ENCODE measurements at places on chromosomes 4 and X.

DNA sequence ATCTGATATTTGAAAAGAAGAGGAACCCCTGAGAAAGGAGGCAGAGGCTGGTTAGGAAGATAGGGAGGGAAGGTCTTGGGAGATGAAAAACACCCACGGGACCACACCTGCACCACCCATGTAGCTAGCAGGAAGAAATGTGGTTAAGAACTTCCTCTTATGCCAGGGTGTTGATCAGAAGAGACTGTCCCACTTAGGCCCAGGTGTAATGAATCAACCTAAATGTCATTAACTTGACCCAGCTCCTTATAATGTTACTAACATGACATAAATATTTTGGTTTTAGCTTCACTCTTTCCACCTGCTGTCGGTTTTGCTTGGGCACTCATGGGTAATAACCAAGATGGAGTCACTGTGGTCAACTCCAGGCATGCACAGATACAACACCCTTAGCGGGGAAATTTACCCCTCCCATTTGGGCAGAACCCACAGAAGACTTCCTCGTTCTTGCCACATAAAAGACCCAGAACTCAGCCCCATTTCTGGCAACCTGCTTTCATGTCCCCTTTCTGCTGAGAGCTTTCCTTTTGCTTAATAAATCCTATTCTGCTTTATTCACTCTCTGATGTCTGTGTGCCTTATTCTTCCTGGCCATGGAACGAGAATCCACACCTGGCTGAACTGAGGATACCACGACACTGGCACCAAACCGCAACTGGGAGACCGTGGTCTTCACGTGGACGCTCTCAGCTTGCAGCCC is 46.8 kb downstream of the ZNF141 start:
- no peak for DNase-seq

DNA sequence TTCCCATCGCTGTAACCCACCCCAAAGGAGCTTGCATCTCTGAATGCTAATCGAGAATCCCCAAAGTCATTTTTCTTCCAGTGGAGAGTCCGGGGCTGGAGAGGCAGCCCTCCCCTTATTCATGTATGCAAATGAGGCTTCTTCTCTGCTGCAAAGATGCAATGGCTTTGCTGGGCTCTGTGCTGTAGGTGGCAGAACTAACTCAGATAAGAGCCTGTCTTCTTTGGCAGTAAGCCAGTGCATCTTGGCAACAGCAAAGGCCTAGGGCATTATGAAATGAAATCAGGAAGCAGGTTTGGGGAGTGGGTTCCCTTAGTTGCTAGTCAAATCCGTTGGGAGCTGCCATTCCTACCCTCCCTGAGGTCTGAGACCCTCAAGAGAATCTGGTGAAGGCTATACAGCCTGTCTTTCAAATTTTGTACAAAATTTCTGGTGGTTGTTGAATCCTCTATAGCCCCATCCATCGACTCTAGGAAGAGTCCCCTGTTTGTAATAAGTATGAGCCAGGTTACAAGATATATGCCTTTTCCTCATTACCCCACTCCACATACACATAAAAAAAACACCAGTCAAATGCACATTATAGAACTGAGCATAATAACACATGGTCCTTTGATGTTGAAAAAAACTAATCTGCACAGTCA is 290.6 kb upstream of the TAPT1 start:
- DNase-seq, result peak; percentile 45

GRCh38 chrX:154074199-154074598 is 23.3 kb downstream of the MECP2 start:
- no peak for DNase-seq

DNA sequence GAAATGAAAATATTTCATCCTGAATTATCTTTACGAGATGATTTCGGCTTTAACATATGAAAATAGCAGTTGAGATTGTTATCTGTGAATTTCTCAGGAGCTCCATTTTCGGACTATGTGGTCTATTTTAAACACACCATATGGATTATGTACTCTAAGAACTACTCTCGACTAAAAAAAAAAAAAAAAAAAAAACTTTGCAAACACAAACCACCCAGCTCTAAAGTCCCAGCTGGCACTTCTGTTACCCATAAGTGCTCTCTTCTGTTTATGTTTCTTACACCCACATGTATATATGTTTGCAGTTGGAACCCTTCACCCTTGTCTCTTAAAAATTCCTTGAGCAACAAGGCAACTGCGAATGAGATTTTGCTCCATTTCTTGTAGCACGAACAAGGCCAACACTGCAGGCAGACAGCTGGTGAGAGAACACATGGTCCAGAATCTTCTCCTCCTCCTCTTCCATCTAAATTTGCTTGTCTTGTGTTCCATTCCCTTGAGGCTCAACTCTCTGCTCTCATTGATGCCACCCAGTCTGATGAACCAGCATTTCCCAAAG is 172.7 kb upstream of the HCCS start:
- DNase-seq, result no peak

DNA sequence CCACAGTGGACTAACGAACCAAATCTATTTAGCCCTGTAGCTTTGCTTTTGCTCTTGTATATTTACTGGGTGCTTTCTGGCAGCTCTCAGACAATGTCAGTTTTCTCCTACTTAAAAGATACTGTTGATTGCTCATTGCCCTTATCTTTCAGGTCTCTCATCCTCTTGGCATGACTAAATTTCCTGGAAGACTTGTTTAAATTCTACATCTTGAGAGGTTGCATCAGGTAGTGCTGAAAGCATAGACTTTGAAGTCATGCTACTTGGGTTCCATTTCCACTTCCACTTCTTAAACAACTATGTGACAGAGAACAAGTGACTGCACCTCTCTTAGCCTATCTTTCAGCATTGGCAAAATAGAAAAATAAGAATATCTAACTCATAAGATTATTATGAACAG is 8.4 kb downstream of the TDO2 start:
- DNase-seq, result no peak

DNA sequence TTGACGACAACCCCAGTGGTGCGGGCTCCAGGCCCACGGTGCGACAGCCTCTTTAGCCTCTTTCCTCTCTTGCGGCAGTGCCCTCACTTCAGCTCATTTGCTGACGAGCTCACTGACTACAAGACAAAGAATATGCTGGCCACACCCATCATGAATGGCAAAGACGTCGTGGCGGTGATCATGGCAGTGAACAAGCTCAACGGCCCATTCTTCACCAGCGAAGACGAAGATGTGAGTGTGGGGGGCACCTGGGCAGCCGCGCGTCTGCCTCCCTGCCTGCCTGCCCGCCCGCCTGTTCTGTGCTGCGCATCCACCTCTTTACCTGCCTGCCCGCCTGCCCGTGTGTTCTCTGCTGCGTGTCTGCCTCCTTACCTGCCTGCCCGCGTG is 9.2 kb downstream of the PDE6B start:
- no peak for DNase-seq

DNA sequence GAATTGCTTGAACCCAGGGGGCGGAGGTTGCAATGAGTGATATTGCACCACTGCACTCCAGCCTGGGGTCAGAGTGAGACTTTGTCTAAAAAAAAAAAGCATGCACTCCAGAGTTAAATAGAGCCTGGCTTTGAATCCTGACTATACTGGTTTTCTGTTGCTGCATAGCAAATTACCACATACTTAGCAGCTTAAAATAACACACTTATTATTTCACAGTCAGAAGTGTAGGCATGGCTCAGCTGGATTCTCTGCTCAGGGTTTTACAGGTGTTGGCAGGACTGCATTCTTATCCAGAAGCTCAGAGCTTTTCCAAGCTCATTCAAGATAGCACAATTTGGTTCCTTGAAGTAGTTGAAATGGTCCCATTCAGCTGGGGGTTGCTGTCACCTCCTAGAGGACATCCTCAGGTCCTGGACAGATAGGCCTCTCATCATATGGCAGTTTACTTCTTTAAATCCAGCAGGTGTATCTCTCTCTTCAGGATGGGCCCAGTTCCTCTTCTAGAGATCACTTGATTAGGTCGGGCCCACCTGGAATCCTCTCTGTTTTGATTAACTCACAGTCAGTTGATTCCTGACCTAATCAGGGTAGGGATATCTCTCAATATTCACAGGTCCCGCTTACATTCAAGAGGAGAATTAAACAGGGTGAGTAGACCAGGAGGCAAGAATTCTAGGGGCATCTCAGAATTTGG is 26.8 kb downstream of the DOCK11 start:
- DNase-seq, result no peak

DNA sequence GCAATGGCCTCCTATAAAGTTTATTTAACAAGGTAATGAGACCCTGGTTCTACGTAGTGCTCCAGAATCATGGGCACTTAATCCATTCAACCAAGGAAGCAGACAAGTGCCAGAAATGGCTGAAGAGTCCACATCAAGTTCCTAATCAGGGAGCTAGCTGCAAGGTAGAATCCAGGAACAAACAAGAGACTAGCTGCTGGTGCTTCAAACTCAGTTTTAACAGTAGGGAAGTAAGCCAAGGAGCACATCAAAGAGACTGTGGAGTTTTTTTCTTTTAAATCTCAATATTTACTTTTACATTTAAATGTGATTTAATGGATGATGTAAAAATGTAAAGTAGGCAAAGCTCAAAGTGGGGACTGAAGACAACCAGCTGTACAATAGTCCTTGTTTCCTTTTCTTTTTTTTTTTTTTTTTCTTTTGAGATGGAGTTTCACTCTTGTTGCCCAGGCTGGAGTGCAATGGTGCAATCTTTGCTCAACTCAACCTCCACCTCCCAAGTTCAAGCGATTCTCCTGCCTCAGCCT is 630.4 kb downstream of the CCSER1 start:
- no peak for DNase-seq

GRCh38 chrX:14028473-14028872 is 1.2 kb downstream of the GEMIN8 start:
- DNase-seq, result no peak

GRCh38 chr4:55358668-55359067 is 12.6 kb downstream of the SRD5A3 start:
- peak; percentile 60 for DNase-seq

- DNase-seq, result no peak
Measured at GRCh38 chrX:153537526-153538295, 20.3 kb downstream of the ATP2B3 start.

DNA sequence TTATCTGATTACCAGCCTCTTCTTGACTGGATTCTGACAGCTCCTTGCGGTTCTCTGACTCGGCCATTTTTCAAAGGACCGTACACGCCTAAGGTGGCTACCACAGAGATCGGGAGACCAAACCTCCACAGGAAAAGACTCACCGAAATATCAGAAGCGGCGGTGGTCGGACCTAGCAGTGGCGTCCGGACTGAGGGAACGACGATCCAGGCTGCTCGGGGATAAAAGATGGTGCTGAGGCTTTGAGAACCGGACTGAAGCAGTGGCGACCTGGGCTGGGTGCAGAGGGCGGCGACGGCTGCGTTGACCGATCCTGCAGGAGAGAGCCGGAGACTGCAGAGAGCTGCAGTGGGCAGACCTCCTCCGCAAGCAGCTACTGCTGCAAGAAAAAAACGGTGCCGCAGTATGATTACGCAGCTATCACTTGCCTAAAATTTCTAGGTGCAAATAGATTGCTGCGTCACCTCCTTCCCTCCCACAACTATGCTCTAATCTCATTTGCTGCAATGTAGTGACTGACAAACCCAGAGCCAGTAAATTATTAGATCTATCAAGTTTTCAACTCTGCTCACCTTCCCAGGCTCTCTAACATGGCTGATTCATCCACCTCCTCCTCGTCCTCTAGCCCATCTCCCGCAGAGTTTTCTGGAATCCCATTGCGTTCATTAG is at the start of gene NAP1L2:
TSS of gene NAP1L2 (minus strand) at position 426 of the 669 bp plus-strand sequence. CDS start at position 67, 359 bp downstream.
- DNase-seq, result no peak

GRCh38 chr4:154942176-154942575 is 161.1 kb downstream of the RBM46 start:
- DNase-seq, result no peak

DNA sequence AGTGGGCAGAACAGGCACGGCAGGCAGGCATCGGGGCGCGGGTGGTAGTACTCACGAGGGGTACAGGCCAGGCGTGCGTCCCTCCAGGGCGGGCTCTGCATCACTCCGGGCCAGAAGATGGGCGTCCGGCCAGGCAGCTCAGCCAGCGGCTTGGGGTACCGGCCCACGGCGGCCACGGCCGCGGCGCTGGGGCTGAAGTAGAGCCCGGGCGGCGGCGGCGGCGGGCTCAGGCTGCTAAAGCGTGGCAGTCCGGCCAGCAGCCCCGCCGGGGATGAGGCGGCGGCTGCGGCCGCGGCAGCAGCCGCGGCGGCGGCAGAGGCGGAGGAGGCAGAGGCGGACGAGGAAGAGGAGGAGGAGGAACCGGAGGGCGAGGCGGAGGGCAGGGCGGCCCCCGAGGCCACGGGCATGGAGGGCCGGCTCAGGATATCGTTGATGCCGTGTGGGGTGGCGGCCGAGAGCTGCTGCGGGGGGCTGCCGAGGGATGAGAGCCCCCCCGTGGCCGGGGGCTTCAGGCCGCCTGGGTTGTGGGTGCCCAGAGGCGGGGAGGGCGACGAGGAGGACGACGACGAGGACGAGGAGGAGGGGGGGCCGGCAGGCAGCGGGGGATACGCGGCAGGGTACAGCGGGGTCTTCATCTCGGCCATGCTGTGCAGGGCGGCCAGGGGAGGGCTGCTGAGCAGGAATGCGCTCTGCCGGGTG is 1.4 kb downstream of the NKX6-1 start:
- DNase-seq, result no peak

- DNase-seq, result no peak
Measured at GRCh38 chrX:135910251-135910650, 16.7 kb downstream of the SAGE1 start.

- DNase-seq, result no peak
Measured at GRCh38 chrX:69309074-69309792, 144.0 kb upstream of the PJA1 start.

DNA sequence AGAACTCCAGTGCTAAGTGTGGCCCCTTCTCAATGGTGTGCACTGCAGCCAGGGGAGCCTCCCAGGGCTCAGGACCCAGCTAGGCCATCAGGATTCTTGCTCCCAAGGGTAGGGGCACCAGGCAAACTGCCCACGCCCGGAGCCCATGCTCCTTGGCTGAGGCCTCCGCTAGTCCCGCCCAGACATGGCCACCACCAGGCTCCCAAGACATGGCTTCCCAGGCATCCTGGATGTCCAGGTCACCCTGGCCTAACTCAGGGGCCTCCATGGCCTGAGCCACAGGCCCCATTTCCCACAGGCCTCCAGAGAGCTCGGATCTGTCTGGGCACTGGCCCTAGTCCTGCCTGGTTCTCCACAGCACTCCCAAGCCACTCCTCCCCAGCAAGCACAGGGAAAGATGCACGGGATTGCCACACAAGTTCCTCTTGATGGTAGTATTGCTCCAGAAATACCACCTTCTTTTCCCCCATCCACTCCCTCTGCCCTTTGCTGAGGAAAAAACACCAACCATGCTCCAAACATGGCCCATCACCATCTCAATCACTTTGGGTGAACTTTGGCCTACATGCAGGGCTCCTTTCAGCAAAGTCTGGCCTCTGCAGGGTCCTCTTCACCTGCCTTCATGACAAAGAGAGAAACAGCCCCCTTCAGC is 274.7 kb upstream of the AGTR2 start:
- no peak for DNase-seq
